Thyroid gland (tissue), 4 donors: ENCODE measurements at places on chromosomes 7 and 10.

- DNase-seq: no peak
These were observed 135.3 kb upstream of the CCDC6 start for GRCh38 chr10:60041489-60042133.

DNA sequence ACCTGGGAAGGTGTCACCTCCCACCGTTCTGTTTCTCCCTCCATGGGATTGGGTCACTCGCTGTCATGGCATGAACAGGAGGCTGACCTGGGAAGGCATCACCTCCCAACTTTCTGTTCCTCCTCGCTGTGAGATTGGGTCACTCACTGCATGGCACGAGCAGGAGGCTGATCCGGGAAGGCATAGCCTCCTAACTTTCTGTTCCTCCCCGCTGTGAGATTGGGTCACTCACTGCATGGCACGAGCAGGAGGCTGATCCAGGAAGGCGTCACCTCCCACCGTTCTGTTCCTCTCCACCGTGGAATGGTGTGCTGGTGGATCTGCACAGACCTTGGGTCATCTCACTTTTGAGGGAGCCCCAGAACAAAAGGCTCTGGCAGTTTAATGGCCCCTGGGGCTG lies 239.2 kb upstream of the PRKCQ start:
- DNase-seq: no peak

DNA sequence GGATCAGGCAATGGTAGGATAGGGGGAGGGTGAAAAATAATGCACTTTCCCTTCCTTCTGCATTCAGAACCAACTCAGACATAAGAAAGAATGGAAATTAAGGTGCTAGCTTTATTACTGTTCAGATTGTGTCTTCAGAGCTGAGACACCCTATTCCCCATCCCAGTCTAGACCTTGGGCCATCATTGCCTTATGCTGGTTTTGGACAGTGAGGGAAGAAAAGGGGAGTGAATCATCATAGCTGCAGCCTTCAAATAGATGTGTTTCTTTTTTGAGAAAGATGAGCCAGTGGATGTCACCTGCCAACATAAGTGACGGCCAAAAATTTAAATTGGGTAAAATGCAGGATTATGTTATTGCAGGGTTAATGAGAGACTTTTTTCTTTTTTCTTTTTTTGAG lies 27.0 kb upstream of the TOMM7 start:
- no peak for DNase-seq

GRCh38 chr7:42097752-42098151 lies 139.3 kb downstream of the GLI3 start:
- DNase-seq: no peak

DNA sequence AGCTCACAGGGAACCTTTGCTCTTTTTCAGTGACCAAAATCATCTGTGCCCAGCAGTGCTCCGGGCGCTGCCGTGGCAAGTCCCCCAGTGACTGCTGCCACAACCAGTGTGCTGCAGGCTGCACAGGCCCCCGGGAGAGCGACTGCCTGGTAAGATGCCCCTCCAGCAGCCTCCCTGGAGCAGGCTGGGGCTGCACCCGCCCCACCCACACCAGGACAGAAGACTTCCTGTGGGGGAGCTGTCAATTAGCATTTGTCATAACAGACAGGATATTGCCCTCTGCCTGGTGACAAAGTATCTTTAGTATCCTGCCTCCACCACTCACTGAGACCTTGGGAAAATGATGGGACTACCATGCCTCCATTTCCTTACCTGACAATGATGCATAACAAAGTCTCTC lies 133.7 kb downstream of the EGFR start:
- no peak for DNase-seq

DNA sequence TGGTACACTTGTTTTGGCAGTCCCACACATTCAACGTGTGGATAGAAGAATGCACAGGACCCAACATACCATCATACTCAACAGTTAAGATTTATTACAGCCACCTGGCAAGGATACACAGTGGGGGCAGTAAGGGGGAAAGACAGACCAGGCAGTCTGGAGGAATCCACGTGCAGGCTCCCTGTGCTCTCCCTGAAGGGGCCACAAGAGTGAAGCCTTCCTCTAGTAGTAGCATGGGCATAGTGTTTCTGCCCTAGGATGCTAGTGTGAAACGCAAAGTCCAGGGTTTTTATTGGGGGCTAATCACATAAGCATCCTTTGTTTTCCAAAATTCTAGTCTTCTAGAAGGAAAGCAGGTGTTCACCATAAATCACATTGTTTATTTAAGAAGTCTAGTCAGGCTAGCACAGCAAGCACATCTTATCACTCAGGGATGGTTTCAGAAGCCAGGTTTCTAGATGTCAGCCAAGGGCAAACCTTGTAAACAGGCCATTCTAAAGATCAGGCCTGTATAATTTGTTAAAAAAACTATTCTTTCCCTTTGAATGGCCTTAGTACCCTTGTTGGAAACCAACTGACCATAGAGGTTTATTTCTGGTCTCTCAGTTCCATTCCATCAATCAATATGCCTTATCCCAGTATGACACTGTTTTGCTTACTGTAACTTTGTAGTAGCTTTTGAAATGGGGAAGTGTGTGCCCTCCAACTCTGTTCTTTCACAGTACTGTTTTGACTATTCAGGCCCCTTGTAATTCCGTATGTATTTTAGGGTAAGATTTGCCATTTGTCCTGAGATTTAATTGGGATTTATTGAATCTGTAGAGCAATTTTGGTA lies 12.4 kb upstream of the TFAM start:
- DNase-seq: no peak

DNA sequence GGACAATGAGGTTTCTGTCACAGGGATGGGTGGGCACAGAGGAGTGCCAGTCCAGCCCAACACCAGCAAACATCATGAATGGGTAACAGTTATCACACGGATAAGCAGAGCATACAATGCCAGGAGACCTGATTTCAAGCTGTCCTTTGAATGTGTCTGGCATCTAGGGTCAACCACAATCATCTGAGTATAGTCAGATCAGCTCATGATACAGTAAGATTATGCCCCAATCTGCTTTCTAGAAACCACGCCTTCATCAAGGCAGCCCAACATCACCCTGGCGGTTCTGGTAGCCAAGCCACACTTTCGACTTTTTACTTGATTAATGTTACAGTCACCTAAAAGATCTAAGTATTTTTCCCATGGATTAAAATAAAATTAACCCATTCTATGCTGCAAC lies 10.5 kb downstream of the FAM171A1 start:
- no peak for DNase-seq

DNA sequence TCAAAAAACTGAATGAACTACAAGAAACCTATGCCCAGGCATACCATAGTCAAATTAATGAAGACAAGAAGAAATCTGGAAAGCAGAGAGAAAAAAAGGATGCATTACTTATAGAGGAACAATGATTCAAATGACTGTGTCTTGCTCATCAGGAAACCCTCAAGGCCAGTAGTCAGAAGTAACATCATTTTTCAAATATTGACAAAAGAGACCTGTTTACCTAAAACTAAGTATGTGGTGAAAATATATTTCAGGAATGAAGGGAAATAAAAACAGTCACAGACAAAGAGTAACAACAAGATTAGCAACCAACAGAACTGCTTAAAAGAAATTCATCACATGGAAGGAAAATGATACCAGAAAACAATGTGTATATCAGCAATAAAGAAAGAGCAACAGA lies 128.4 kb downstream of the ALOX5 start:
- no peak for DNase-seq

DNA sequence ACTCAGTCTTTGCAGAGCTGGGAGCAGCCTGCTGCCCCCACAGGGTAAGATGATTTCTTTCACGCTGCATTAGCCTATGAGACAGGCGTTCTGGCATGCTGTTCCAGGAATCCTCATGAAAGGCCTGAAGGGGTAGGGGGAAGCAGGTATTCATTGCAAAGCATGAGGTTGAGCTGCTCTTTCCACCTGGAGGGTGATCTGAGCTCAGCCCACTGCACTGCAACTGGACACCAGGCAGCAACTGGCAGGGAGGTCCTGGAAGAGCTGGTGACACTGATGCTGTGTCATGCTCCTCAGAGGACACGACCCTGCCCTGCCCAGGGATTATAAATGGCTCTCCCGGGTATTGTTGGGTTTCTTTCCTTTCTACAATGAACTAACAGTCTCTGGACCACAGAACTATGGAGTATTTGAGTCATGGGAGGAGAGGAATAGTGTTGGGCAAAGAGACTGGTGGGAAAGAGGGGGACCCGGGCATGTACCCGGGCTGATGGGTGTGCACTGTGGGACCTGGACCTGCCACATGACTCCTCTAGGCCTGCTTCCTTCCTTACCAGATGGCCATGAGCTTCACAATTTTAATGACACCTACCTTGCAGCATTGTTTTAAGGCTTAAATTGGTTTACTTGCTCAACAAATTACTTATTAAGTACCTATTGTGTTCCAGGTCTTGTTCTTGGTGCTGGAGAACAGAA lies 24.3 kb downstream of the SLC25A28 start:
- DNase-seq: no peak

GRCh38 chr7:42227541-42227935 lies 9.5 kb downstream of the GLI3 start:
- DNase-seq: no peak

DNA sequence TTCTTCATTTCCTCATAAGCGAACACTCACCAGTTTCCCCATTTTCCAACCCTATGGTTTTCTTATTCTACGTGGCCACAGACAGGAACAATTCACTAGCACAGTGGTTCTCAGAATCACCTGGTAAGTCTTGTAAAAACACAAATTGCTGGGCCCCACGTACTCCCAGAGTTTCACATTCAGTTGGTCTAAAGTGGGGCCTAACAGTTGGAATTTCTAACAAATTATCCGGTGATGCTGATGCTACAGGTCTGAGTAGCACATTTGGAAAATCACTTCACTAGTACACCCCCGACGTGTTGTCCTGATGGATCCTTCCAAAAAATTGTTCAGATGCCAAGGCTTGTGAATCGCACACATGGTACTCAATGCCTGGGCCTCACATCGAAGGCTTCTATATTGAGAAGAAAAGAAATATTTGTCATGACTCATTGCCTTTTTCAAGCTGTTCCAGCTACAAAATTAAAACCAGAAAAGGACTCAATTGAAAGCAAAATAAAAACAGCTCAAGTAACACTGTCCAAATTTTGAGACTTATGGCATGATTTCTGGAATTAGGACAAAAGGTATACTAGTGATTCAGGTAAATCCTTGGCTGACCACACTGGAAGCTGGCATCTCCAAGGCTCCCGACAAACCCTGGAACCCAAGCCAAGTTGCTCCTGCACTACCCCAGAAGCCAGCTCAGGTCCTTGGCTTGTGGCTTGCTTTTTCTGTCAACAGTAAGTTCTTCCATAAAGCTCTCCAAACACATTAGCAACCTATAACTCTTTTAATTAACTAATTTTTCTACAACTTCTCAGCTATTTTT lies 12.9 kb upstream of the VIM start:
- no peak for DNase-seq
